ENCODE measurements at places on chromosomes 7 and 10. TPM values are rescaled to one million over a fixed set of nuclear protein-coding genes. Genes with fewer than 3 reads are reported as not detected.

The ATRNL1 gene
- 15.1 TPM for total RNA-seq

The CHST3 gene
- 15.4 TPM for total RNA-seq

The CALML5 gene
- total RNA-seq = 14.5 TPM

The MYL7 gene
- total RNA-seq = not detected

The NANOS1 gene
- 1.3 TPM for total RNA-seq

The LRRC18 gene
- total RNA-seq = not detected

The C7orf25 gene
- total RNA-seq = 8.9 TPM

The PROSER2 gene
- 9.2 TPM for total RNA-seq

The MRC1 gene
- total RNA-seq = 27.8 TPM

The COL1A2 gene
- 50.6 TPM for total RNA-seq

The CCDC201 gene
- not detected for total RNA-seq

The COL17A1 gene
- 199 TPM for total RNA-seq

The SLC13A1 gene
- not detected for total RNA-seq

The KIAA1549 gene
- 2.1 TPM for total RNA-seq

The NME8 gene
- total RNA-seq = not detected

The ZNF488 gene
- 1.4 TPM for total RNA-seq

The DIP2C gene
- 14.9 TPM for total RNA-seq

The SMKR1 gene
- total RNA-seq = not detected

The TMEM139 gene
- not detected for total RNA-seq

The ADRB1 gene
- 1.1 TPM for total RNA-seq

The IPMK gene
- 8.6 TPM for total RNA-seq

The SORCS1 gene
- 4.8 TPM for total RNA-seq

The MSS51 gene
- total RNA-seq = 0.88 TPM

The LBX1 gene
- not detected for total RNA-seq

The PLA2G12B gene
- not detected for total RNA-seq

The ADK gene
- 78.4 TPM for total RNA-seq

The VPS37D gene
- not detected for total RNA-seq

The CYP2C8 gene
- not detected for total RNA-seq

The ABI1 gene
- 67.1 TPM for total RNA-seq

The TMEM176A gene
- total RNA-seq = 35.5 TPM

The RP9 gene
- 3.4 TPM for total RNA-seq

The MICALL2 gene
- 17.5 TPM for total RNA-seq

The PPP1R3A gene
- not detected for total RNA-seq

The CYP2C19 gene
- total RNA-seq = 1.1 TPM

The GIGYF1 gene
- 15.2 TPM for total RNA-seq

The AZGP1 gene
- total RNA-seq = 0.19 TPM

The TMEM270 gene
- total RNA-seq = not detected

The EPHB4 gene
- 41.2 TPM for total RNA-seq

The PLEKHS1 gene
- not detected for total RNA-seq

The SSC4D gene
- 0.48 TPM for total RNA-seq

The TCTN3 gene
- 6.8 TPM for total RNA-seq

The MRLN gene
- not detected for total RNA-seq

The PIP gene
- total RNA-seq = not detected

Measured in esophagus squamous epithelium (tissue), 5 donors.